ENCODE measurements at places on chromosomes 11 and 22.

DNA sequence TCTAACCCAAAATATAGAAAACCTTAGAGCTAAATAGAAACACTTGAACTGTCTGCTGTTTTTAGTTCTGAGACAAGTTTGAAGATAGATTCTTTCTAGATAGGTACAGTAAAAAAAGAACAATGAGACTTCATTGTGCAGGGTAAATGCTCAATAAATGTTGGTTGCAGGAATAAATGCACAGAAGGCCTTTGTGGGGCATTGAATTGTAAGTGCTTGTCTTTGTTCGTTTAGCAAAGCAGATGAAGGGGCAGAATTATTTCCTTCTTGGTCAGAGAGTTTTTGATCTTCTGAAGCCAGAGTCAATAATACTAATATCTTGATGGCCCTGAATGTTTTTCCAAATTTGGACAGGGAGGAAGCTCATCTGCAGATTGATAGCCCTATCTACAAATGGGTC lies 340.4 kb downstream of the OPCML start:
- no peak overlapping the region for H3K27ac ChIP-seq
- H3K27me3 ChIP-seq = no peaks in the 10 kb centered on the region
- no peak overlapping the region for H3K4me3 ChIP-seq
- no peaks in the 10 kb centered on the region for H3K36me3 ChIP-seq
- no peaks in the 10 kb centered on the region for H3K4me1 ChIP-seq

DNA sequence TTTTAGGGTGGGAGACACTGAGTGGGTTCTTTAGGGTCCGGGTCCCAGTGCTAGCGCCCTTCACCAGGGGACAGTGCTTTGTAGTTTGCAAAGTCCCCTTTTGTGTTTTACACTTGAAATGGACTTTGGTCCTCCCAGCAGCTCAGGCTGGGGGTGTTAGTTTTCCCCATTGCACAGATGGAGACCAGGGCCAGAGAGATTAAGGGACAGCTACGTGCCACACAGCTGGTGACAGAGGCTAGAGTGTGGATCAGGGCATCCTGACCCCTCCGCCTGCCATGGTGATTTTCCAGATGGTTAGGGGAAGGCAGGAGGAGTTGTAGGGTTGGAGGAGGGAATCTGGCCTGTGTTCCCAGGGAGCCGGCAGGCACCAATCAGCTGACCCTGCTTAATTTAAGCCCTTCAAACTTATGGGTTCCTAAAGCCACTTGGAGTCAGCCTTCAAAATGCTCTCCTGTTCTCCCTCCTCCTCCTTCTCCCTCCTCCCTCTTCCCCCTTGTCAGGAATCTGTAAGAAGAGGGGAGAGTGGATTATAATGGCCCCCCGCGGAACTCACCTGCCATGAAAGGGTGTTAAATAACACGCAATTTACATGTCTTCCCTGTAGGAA lies 22.5 kb upstream of the MPPED1 start:
- H3K4me3 ChIP-seq = no peak overlapping the region
- DNase-seq = no peak
- H3K4me1 ChIP-seq = no peaks in the 10 kb centered on the region
- H3K27me3 ChIP-seq = peaks cover 14% of the 10 kb centered on the region
- H3K27ac ChIP-seq = no peak overlapping the region

- no peaks in the 10 kb centered on the region for H3K36me3 ChIP-seq
- H3K27ac ChIP-seq = no peak overlapping the region
- H3K4me3 ChIP-seq = no peak overlapping the region
- H3K27me3 ChIP-seq = no peaks in the 10 kb centered on the region
- no peaks in the 10 kb centered on the region for H3K4me1 ChIP-seq
- DNase-seq = no peak
Observed at GRCh38 chr11:76408171-76408965, 27.2 kb downstream of the GVQW3 start.

GRCh38 chr22:39301926-39302325 lies 17.5 kb downstream of the RPL3 start:
- H3K27me3 ChIP-seq = no peaks in the 10 kb centered on the region
- H3K4me1 ChIP-seq = peaks cover 9% of the 10 kb centered on the region
- no peak overlapping the region for H3K4me3 ChIP-seq
- DNase-seq = no peak
- no peaks in the 10 kb centered on the region for H3K36me3 ChIP-seq

DNA sequence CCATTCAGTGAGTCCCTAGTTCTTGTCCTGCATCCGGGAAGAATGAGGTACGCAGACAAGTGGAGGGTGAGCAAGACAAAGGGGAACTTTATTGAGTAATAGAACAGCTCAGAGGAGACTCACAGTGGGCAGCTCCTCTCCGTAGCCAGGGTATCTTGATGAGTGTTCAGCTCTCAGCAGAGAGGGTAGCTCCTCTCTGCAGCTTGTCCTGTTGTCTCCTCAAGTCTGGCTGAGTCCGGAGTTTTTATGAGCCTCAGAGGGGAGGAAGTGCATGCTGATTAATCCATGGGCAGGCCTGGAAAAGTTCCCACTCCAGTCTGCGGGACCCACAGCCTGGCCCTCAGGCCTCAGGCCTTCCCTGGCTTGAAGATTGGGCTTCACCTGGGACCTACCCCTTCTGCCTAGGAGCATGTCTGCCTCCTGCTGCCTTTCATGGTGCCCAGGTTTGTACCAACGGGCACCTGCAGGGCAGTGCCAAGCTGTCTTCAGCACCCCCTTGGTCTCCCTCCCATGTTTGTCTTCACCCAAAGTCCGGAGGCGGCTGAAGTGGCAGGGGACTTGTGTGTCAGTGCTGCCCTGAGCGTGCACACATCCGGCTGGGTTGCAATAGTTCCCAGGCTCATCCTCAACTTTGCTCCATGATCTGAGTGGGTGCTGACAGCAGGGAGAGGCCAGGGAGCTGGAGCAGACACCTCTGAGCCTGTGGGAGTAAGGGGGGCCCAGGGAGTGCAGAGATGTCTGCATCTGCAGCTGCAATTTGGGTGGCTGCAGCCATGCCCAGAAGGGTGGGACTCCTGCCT lies 134.2 kb downstream of the LDLRAD3 start:
- no peak overlapping the region for H3K27ac ChIP-seq
- no peaks in the 10 kb centered on the region for H3K4me1 ChIP-seq
- no peak overlapping the region for H3K4me3 ChIP-seq
- H3K36me3 ChIP-seq = no peaks in the 10 kb centered on the region

- no peak overlapping the region for H3K27ac ChIP-seq
- H3K27me3 ChIP-seq = no peaks in the 10 kb centered on the region
- peaks cover 4% of the 10 kb centered on the region for H3K4me1 ChIP-seq
- DNase-seq = no peak
Observed at GRCh38 chr11:65776710-65777141, 4.0 kb downstream of the AP5B1 start.

GRCh38 chr11:111696556-111696955 lies 69.6 kb downstream of the PPP2R1B start:
- no peak for DNase-seq
- H3K4me1 ChIP-seq = 0 out of 2 replicates have a peak, but pooled peaks cover 3% of the 10 kb centered on the region
- no peaks in the 10 kb centered on the region for H3K36me3 ChIP-seq

- H3K36me3 ChIP-seq = no peaks in the 10 kb centered on the region
- H3K27me3 ChIP-seq = no peaks in the 10 kb centered on the region
- H3K4me1 ChIP-seq = 0 out of 2 replicates have a peak, but pooled peaks cover 7% of the 10 kb centered on the region
- H3K27ac ChIP-seq = no peak overlapping the region
- DNase-seq = no peak
Observed at GRCh38 chr11:69286374-69287371, 7.3 kb upstream of the MYEOV start.

DNA sequence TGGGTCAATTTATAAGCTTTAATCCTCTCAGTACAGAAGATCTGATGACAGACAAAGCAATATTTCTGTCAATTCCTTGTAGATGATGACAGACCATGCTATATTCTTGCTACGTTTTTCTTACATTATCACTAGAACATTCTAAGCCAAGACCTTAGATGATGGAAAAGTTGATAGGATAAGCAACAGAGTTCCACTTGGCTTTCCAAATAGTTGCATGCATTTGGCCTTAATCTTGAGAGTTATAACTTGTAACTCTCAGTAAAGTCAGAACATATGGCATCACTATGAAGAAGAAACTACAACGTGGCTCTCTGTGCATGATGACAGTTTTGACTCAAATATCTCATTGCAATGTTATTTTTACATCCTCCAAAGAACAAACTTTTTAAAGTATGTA lies 544.3 kb upstream of the LRRC4C start:
- no peaks in the 10 kb centered on the region for H3K4me1 ChIP-seq
- no peak overlapping the region for H3K27ac ChIP-seq
- H3K27me3 ChIP-seq = no peaks in the 10 kb centered on the region

- no peaks in the 10 kb centered on the region for H3K4me1 ChIP-seq
- H3K27me3 ChIP-seq = no peaks in the 10 kb centered on the region
- no peak overlapping the region for H3K27ac ChIP-seq
- DNase-seq = no peak
- no peak overlapping the region for H3K4me3 ChIP-seq
- H3K36me3 ChIP-seq = no peaks in the 10 kb centered on the region
Observed at GRCh38 chr22:47547239-47547661, 784.8 kb downstream of the TBC1D22A start.

GRCh38 chr22:38214302-38215056 lies 12.7 kb downstream of the MAFF start:
- DNase-seq = peak; percentile 72
- peak overlapping the region; percentile 53 for H3K4me3 ChIP-seq
- no peaks in the 10 kb centered on the region for H3K27me3 ChIP-seq
- no peaks in the 10 kb centered on the region for H3K36me3 ChIP-seq
- peaks cover 29% of the 10 kb centered on the region for H3K4me1 ChIP-seq

GRCh38 chr11:66420671-66421476 lies at the start of gene NPAS4:
Gene NPAS4 (plus strand): TSS chr11:66421035. CDS start chr11:66421180, 145 bp downstream.
- H3K4me3 ChIP-seq = no peak within 1 kb of the TSS
- no peaks in the 10 kb centered on the region for H3K36me3 ChIP-seq
- H3K27ac ChIP-seq = no peak within 1 kb of the TSS
- H3K27me3 ChIP-seq = peaks cover 19% of the 10 kb centered on the region
- no peak for DNase-seq
- no peaks in the 10 kb centered on the region for H3K4me1 ChIP-seq

DNA sequence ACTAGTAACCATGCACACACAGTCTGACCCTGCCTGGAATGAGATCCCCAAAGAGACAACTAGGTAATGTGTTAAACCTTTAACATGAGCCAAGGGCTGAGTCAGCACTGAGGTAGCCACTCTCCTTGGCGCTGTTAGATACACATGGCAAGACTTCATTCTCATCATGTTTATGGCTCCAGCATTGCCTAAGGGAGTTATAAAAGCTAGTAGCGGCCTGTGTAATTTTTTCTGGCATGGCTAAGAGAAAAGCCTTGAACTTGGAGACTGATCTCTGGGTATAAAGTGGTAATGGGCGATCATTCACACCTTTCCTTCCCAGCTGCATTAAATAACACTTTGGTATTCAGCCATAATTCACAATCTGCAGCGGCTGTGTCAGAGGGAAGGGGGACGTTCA lies 779.7 kb upstream of the LRRC4C start:
- no peak overlapping the region for H3K4me3 ChIP-seq
- H3K27me3 ChIP-seq = no peaks in the 10 kb centered on the region
- DNase-seq = no peak
- H3K4me1 ChIP-seq = no peaks in the 10 kb centered on the region

GRCh38 chr11:17596711-17597110 lies 49.7 kb downstream of the OTOG start:
- no peaks in the 10 kb centered on the region for H3K4me1 ChIP-seq
- H3K27me3 ChIP-seq = no peaks in the 10 kb centered on the region
- no peak overlapping the region for H3K4me3 ChIP-seq
- H3K27ac ChIP-seq = no peak overlapping the region
- H3K36me3 ChIP-seq = no peaks in the 10 kb centered on the region

- no peak for DNase-seq
- no peaks in the 10 kb centered on the region for H3K36me3 ChIP-seq
- H3K27ac ChIP-seq = no peak overlapping the region
- H3K27me3 ChIP-seq = no peaks in the 10 kb centered on the region
Observed at GRCh38 chr11:13339195-13340153, 61.9 kb downstream of the BMAL1 start.

- no peak overlapping the region for H3K27ac ChIP-seq
- no peaks in the 10 kb centered on the region for H3K4me1 ChIP-seq
- peaks cover 8% of the 10 kb centered on the region for H3K27me3 ChIP-seq
- no peak overlapping the region for H3K4me3 ChIP-seq
Observed at GRCh38 chr11:119506436-119506835, 83.5 kb upstream of the THY1 start.

- no peaks in the 10 kb centered on the region for H3K36me3 ChIP-seq
- H3K4me1 ChIP-seq = no peaks in the 10 kb centered on the region
- no peak for DNase-seq
- no peak overlapping the region for H3K4me3 ChIP-seq
Observed at GRCh38 chr11:27388869-27389268, 25.9 kb upstream of the CCDC34 start.

GRCh38 chr11:87173185-87174039 lies 135.7 kb downstream of the TMEM135 start:
- H3K36me3 ChIP-seq = no peaks in the 10 kb centered on the region
- no peak overlapping the region for H3K27ac ChIP-seq
- DNase-seq = no peak
- no peak overlapping the region for H3K4me3 ChIP-seq
- H3K4me1 ChIP-seq = peaks cover 17% of the 10 kb centered on the region

GRCh38 chr11:73386016-73386415 lies 9.8 kb downstream of the RELT start:
- no peaks in the 10 kb centered on the region for H3K27me3 ChIP-seq
- no peak for DNase-seq
- no peak overlapping the region for H3K27ac ChIP-seq
- peaks cover 24% of the 10 kb centered on the region for H3K4me1 ChIP-seq

GRCh38 chr11:91653079-91653754 lies 571.4 kb upstream of the FAT3 start:
- no peak overlapping the region for H3K4me3 ChIP-seq
- no peaks in the 10 kb centered on the region for H3K4me1 ChIP-seq
- no peaks in the 10 kb centered on the region for H3K36me3 ChIP-seq
- no peak for DNase-seq
- no peak overlapping the region for H3K27ac ChIP-seq
- H3K27me3 ChIP-seq = no peaks in the 10 kb centered on the region

GRCh38 chr11:134981835-134982234 lies 569.8 kb upstream of the B3GAT1 start:
- no peaks in the 10 kb centered on the region for H3K36me3 ChIP-seq
- H3K4me3 ChIP-seq = no peak overlapping the region
- no peaks in the 10 kb centered on the region for H3K4me1 ChIP-seq
- DNase-seq = no peak
- H3K27me3 ChIP-seq = no peaks in the 10 kb centered on the region
- no peak overlapping the region for H3K27ac ChIP-seq

- no peak overlapping the region for H3K4me3 ChIP-seq
- no peaks in the 10 kb centered on the region for H3K36me3 ChIP-seq
- H3K27me3 ChIP-seq = no peaks in the 10 kb centered on the region
- no peak for DNase-seq
- no peak overlapping the region for H3K27ac ChIP-seq
Observed at GRCh38 chr11:87020336-87020735, 17.4 kb upstream of the TMEM135 start.
